ENCODE measurements at places on chromosomes 2 and 18. TPM values are rescaled to one million over a fixed set of nuclear protein-coding genes. Genes with fewer than 3 reads are reported as not detected.

- no peak for DNase-seq
These were observed 10.7 kb upstream of the ANO7 start for GRCh38 chr2:241177526-241178334.

DNA sequence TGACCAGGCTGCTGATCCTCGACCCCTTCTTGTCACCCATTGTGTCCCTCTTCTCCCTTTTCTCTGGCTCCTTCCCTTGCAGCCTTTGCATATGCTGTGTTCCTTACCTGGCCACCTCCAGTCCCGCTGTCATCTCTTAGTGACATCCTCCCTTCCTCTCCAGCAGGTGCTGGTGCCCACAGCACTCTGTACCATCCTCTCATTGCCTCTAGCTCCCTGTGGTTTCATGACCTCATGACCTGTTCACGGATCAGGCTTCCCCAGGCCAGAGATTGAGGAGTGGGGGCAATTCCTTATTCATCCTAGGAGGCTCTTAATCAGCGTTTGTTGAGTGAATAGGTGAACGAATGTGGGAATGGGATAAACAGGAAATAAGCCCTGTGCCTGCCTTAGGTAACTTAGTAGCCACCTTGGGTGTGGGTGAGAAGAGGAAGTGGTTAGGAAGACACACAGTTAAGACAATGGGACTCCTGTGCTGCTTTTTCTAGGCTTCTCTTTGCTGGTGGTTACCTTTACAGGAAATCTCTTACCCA is 35.5 kb downstream of the ITGA6 start:
- DNase-seq = no peak

The MGAT5 gene
- total RNA-seq = 31.1 TPM

DNA sequence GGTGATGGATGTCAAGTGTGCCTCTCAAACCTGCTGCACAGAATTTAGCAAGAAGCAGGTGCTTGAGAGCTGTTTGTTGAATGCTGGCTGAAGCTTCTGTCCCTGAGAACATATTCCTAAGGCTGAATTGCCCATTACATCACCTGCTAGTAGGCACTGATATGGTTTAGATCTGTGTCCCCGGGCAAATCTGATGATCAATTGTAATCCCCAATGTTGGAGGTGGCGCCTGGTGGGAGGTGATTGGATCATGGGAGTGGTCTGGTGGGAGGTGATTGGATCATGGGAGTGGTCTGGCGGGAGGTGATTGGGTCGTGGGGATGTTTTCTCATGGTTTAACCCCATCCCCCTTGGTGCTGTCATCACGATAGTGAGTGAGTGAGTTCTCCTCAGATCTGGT is 128.0 kb downstream of the HRH4 start:
- DNase-seq = no peak

DNA sequence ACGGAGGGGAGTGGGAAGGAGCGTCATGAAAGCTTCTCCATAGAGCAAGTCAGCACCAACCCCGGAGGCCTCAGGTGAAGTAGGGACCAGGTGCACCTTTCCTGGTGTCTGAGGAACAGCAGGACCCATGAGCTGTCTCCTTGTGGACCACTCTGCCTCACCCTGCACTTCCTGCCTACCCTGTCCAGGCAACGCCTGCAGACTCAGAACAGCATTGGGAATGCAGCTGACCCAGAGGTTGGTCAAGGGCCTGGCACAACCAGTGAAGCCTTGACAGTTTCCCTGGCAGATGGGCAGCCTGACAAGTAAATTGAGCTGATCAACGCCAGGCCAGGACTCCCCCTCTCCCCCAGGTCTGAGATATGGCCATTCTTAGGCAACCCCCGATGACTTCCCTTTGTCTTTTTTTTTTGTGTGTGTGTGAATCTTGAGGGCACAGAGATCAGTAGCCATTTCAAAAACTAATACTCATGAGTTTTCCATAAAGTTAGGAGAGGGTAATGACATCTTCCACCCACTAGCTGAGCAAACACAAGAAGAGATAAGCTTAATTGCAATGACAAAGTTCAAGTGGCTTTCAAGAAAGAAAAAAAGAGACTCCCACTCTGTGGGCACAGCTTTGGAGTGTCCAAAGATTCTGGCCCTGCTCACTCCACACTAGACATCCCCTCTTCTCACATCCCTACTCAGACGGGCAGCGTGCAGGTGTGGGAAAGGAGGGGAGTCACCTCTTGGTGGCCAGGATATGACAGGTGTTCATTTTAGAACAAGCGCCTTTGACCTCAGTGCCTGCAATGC is 3.5 kb upstream of the FABP1 start:
- no peak for DNase-seq

GRCh38 chr2:110848519-110849030 is 116.2 kb downstream of the ACOXL start:
- no peak for DNase-seq

The IL1A gene
- total RNA-seq = not detected

The CFAP65 gene
- total RNA-seq = not detected

GRCh38 chr2:187264612-187265011 is 183.4 kb downstream of the CALCRL start:
- DNase-seq = no peak

- DNase-seq = no peak
These were observed 37.6 kb upstream of the IL1RL1 start for GRCh38 chr2:102273619-102274211.

DNA sequence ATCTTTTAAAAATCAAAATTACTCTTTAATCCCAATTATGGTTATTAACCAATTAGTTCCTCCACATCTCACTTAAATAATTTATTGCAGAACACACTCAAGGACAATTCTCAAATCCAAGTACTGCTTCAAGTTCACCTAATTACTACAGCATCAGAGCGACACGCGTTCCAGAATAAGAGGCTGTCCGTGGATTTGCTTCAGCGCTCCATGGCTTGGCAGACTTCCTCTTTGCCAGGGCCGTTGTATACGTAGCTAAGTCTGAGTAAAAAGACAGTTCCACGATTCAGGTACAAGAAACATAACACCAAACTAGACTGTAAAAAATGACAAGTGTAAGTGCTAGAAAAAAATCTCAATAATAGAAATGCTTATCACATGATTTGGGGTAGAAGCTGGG is 153.2 kb upstream of the MYT1L start:
- DNase-seq = no peak

GRCh38 chr2:11949732-11950523 is 203.5 kb downstream of the LPIN1 start:
- DNase-seq = no peak

- no peak for DNase-seq
These were observed 34.1 kb downstream of the RAPH1 start for GRCh38 chr2:203500951-203501350.

- DNase-seq = no peak
These were observed 121.3 kb upstream of the DDX18 start for GRCh38 chr2:117693154-117693553.
